Fibroblast of upper back skin (primary cell): ENCODE measurements at places on chromosomes 5 and 9.
A peak's percentile ranks its signal among the peaks of the same experiment; 100 is the strongest.

- no peak for DNase-seq
Measured at GRCh38 chr5:52043543-52043942, 660.3 kb downstream of the ISL1 start.

DNA sequence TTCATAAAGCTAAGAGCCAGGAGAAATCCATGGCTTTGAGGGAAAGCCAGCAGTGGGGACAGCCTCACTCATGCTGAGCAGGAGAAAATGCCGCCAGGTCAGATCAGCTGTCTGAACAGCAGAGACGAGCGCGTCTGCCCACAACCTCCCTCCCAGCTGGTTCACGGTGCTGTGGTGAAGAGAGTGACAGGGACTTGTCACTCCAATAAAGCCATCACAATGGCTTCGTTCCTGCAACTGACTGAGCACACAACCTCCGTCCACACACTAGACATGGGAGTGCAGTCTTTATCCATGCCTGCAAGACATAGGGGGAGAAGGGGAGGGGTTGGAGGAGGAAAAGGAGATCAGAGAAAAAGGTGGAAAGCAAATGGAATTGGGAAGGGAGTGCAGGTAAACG lies 206.9 kb downstream of the GABBR2 start:
- DNase-seq = no peak

DNA sequence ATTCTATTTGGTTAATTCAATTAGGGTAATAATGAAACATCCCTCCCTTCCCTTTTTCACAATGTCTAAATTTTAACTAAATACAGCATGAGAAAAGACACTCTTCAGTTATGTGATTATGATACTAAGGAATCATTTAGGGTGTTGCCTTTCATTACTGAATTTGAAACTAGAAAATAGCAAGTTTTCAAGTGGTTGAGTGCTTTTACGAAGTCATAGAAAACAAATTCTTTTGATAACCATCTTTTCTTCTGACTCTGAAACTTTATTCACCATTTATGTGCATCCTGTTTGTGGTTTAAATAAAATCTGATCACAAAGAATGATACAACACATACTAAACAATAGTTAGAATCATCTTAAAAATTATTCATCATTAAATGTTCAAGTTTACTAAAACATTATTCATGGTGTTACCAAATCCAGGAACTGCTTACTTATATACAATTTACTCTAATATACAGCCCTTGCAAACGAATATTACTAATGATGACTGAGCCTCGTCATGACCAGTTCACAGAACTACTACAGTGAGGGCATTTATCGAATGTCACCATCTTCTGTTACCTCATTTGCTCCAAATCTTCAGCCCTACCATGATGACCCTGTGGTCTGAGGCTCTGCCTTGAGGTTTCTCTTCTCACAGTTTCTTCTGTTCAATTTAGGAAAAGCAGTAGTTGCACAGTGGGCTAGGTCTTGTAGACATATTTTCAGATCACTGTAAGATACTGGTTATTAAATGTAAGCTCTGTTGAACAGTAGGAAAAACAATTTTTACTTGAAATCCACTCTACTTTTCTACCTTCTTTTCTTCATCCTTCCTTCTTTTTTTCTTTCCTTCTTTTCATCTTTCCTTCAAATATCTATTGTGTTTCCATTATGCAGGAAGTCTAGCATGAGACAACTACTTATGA lies 18.3 kb upstream of the IL9 start:
- no peak for DNase-seq

DNA sequence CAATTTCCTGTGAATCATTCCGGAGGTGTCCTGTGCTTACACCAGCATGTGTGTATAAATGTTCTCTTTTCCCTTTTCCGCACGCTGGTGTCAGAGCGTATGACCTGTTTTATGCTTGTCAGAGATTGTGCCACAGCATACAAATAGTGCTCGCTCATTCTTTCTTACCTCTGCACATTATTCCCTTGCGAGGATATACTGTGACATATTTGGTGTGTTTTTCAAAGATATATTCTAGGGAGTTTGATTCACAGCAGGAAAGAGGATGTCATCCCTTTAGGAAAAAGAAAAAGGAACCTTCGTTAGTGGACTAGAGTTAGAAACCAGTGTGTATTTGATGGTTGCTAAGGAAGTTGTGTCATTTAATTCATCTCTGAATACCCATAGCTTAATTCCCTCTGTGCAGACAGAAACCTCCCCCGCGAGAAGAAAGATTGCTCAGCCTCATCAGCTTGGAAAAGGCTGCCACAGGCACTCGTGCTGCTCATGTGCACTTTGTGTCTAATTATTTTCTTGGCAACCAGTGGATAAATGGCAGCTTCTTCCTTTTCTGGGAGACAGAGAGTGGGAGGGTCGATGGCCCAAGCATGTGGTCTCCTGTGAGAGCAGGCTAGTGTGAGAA lies 14.7 kb upstream of the CCIN start:
- DNase-seq = peak; percentile 51

GRCh38 chr9:130173666-130173983 lies 1.4 kb downstream of the NCS1 start:
- no peak for DNase-seq

- no peak for DNase-seq
Measured at GRCh38 chr5:89575319-89575718, 692.3 kb upstream of the MEF2C start.

DNA sequence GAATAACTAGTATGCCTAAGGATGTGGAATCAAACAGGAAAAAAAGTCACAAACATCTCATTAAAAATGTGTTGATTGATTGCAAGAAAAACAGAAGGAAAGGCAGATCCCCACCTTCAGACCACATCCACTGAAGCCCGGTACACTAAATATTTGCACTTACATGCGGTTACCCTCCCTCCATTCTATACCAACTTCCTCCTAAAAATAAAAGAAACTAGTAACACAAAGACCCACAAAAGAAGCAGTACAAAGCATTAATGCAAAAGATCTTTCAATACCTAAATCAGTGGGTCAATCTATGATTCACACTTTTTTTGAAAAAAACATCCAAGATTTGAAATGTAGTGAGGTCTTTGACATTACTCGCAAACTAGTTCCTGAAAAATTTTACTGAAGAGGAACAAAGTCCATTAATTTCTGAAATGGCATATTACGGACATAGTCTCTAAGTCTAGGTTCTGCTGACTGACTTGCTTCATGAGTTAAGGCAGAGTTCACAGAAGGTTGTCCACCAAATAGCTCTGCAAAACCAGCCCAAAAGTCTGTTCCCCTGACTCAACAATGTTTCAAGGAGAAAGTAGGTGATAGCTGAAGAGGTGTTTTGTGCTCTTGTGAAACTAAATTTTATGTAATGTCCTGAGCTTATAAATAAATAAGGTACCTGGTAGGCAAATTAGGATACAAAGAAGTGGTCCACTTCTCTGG lies 100.7 kb downstream of the PAM start:
- DNase-seq = no peak

- DNase-seq = no peak
Measured at GRCh38 chr5:93567424-93567823, 13.6 kb downstream of the NR2F1-AS1 start.

DNA sequence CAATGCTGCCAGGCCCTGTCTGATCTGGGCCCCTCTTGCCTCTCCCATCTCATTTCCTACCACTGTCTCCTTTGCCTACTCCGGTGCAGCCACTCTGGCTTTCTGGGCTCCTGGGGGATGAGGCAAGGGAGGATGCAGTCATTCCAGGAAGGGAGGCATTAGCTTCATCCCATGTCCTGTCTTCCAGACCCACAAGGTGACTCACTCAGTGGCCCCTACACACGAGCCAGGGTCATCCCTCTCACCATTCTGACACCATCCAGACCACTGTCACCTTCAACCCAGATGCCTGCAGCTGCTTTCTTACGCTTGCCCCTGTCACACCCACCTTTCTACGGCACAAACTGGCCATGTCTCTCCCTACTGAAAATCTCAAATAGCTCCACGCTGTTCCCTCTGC lies 19.1 kb downstream of the ACSL6 start:
- no peak for DNase-seq

DNA sequence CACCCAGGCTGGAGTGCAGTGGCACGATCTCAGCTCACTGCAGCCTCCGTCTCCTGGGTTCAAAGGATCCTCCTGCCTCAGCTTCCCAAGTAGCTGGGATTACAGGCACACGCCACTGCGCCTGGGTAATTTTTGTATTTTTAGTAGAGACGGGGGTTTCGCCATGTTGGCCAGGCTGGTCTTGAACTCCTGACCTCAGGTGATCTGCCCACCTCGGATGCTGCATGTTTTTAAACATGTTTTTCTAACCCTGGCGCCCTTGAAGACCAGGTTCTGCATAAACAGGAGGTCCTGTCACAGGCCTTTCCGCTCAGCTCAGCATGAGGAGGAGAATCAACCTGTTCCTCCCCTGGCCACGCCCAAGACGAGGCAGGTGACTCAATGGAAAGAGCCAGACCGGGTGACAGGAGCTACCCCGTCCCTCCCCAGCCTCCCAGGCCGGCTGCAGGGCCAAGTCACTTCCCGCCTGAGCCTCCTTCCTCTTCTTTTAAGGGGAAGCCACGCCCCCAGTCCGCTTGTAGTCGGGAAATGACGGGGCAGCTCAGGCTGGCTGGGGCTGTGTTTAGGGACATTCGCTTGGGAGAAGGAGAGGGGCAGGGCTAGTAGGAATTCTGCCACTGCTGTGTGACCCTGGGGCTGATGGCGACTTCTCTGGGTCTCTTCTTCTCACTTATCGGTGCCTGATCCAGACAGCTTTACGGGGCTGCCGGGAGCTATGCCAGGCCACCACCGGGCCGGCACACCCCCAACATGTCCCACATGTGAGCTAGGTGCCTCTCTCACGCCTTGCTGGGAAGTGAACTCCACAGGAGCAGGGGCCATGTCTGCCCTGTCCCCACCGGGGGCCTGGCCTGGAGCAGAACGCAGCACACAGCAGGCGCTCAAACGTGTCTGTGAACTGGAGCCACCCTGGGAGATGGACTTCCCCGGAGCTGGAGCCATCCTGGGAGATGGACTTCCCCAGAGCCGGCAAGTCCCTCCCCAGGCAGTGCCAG lies 6.1 kb downstream of the NOTCH1 start:
- DNase-seq = no peak

DNA sequence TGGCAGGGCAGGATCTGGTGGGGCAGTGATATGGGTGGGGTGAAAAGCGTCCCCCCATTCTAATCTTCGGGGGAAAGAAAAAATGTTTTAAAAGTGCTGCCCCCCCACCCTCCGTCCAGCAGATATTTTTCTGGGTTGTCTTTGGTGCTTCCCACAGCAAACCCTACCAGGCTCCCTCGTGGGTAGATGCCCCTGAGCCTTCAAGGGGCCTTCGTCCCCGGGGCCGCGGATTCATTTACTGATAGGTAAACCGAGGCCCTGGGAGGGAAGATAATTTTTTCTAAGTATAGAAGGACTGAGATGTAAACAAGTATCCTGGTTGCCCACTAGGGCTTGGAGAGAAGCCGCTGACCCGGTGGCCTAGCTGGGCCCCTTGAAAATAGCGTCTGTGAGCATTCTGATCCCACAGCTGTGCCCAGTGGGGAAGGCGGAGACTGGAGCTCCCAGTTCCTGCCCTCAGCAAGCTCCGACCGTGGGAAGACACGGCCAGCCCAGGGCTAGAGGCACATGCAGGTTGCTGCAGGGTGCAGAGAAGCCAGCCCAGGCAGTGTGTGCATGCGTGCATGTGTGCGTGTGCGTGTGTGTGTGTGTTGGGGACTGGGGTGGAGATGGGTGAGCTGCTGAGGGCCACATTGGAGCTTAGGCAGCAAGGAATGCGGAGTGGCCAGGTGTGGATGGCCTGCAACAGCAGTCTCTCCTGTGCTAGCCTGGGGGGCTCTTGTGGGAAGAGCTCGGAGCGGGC lies 6.0 kb upstream of the RXRA start:
- peak; percentile 32 for DNase-seq

DNA sequence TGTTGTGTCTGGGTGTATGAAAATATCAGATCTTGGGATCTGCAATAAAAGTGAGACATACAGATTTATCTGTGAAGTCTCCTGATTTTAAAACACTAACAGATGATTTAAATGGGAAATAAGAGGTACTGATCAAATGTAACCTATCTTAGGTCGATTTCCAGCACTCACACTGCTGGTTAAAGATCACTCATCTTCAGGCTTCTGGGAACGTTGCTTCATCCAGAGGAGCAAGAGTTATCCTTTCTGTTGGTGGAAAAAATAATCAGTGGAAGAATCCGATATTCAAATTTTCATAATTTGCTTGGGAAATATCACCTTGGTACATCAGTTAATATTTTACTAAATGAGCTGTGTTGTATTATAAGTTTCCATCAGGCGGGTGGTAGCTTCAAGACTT lies 876.8 kb upstream of the WWC1 start:
- DNase-seq = no peak

GRCh38 chr5:58737671-58738070 lies 154.8 kb downstream of the RAB3C start:
- no peak for DNase-seq

DNA sequence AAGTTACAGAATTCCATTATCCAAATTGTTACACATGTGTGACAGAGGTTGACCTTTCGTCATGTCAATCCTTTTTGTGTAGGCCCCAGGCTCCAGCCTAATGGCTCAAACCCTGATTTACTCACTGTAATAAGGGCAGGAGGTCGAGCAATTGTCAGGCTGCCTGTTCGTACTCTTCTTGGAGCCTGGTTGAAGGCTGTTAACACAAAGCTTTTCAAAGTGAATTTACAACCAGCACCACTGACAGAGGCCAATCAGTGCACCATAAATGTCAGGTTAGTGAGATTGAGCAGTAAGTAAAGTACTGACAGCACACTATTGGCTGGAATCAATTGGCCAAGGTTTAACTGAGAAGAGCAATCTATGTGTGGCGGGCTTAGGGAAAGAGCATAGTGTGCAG lies 16.8 kb downstream of the PRDM6 start:
- DNase-seq = no peak

- peak; percentile 68 for DNase-seq
Measured at GRCh38 chr9:88462191-88462590, 72.8 kb upstream of the NXNL2 start.

DNA sequence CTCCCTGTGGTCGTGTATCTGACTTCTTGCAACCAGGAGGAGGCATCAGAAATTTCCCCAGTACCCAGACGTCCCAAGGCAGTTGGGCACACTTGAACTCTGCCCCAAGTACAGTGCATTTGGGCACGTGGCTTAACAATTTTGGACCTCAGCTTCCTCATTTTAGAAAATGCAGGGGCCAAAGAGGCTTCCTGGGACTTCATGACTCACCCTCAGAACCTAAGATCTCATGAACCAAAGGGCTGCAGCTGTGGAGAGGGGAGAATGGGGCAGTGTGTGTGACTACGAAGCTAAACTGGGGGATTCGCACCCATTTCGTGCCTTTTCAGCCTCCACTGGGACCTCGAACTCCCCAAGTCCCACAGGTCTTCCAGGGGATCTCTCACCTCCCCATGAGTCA lies 59.2 kb downstream of the SYK start:
- no peak for DNase-seq

DNA sequence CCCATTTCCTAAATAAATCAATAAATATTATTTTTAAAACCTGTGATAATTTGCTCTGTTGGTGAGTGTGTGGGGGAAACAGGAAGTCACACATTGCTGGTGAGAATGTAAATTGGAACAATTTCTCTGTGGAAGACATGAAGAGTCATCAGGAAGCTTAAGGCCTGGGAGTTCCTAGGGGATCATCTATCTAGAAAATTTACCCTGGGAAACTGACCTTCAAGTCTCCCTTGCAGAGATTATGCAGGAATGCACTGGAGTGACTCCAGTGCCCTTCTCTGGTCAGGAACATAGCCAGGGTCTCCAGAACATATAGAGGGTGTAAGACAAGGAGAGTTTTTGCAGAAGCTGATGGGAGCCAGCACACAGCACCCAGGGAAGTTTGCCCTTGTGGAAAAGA lies 13.0 kb upstream of the GCNT1 start:
- no peak for DNase-seq

GRCh38 chr5:39216631-39217030 lies 2.7 kb downstream of the FYB1 start:
- DNase-seq = no peak

GRCh38 chr5:6439588-6440550 lies 8.8 kb upstream of the UBE2QL1 start:
- DNase-seq = peak; percentile 25
